RKO (cell line): ENCODE measurements at places on chromosomes 5 and 9.
A peak's percentile ranks its signal among the peaks of the same experiment; 100 is the strongest.

DNA sequence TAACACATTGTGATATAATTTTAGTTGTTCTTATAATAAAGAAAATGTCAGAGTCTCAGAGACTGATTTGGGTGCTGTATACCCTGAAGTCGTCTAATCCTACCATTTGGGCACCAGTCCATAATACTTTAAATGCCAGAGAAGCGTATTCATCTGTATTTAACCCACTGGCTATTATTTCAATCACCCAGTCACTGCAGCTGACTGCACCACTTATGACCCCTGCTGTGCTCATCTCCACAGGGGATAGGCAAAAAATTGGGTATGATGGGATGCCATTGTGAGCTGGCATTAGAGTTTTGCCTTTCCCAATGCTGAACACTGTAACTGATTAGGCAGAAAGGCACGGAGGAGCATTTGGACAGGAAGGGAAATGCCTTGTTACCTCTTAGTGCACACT is 599.7 kb downstream of the CAAP1 start:
- DNase-seq: peak; percentile 18

- no peak for DNase-seq
Measured at GRCh38 chr9:77911928-77912327, 119.7 kb downstream of the GNAQ start.

DNA sequence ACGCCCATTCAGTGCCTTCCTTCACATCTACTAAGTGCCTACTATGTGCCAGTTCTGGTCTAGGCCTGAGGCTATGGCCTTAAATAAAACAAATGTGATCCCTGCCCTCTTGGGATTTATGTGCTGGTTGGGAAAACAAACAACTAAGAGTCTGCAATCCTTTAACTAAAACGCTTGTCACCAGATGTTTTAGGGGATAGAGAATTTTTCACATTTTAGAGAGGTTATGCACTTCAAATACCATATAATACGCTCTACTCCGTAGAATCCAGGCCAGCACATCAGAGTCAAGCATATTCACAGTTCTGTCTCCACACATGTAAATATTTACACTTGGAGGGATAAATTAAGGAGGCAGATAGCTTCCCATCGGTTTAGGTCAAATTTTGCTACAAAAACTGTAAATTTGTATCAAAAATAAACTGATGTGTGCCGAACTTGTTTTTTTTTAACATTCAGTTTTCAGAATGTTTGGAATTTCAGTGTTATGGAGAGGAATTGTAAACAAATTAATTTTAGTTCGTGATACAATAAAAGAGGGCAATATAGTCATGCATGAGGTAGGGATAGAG is 22.0 kb upstream of the ADRA1B start:
- DNase-seq: no peak

GRCh38 chr9:107760469-107761242 is 271.1 kb upstream of the KLF4 start:
- no peak for DNase-seq

DNA sequence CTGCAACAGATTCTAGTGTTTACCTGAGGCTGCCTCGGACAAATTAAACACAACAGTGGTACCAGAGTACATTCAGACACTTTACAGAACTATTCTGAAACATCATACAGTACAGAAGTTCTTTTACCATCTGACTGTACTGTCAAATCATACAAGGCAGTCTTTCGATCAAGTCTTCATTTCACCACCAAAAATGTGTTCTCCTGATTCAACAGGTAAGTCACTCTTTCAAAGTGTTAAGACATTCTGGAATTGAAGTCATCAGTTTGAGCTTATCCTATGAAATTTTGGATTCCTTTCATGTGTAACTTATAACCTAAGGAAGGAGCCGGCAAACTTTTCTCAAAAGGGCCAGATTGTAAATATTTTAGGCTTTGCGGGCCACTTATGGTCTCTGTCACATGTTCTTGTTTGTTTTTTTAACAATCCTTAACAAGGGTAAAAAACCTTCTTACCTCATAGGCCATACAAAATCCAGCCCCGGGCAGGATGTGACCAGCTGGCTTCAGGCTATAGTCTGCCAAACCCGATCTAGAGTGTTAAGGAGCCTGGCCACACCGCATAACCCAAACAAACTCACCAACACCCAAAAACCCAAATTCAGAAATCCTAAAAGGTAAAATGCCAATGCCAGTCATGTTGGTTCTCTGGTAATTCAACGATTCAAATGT is 151.6 kb downstream of the DENND1A start:
- DNase-seq: no peak

GRCh38 chr5:169808118-169808581 is 171.1 kb downstream of the DOCK2 start:
- DNase-seq: no peak

DNA sequence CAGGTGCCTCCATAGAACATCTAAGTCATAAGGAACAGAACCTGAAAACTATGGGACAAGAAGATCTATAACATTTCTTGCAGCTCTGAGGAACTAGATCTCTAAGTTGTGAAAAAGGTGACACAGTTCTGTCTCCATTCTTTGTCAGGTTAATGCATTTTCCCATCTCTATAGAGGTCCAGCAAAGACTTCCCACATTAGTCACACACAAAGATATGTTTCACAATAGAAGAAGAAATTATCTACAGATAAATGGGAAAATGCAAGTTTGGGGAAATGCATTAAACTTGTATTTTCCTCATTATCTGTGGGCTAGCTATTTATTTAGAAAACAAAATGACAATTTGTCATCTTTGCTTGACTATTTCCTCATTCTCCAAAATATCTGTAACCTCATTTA is 458.6 kb upstream of the PAPPA start:
- DNase-seq: no peak

- DNase-seq: no peak
Measured at GRCh38 chr5:137580030-137580429, 80.9 kb upstream of the SPOCK1 start.

GRCh38 chr9:27329291-27329690 is 32.3 kb upstream of the EQTN start:
- no peak for DNase-seq

- DNase-seq: no peak
Measured at GRCh38 chr9:136511670-136512592, 29.1 kb upstream of the SEC16A start.

DNA sequence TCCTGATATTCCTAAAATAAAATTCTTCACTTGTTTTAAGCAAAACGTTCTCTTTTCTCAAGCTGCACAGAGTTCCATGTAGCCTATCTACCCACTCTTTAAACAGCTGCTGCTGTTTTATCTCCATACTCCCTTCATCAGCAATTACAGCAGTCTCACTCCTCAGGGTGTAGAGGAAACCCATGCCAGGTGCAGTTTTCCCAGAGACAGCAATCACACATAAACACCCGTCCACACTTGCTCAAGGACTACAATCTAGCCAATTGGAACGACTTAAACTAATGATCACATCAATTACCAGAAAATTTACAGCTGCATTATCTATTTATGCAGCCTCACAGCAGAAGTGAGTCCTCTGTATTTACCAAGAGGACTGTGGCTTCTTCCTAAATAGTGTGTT is 141.7 kb downstream of the HTR1A start:
- no peak for DNase-seq

GRCh38 chr9:71662082-71662481 is 106.2 kb downstream of the CEMIP2 start:
- DNase-seq: no peak

DNA sequence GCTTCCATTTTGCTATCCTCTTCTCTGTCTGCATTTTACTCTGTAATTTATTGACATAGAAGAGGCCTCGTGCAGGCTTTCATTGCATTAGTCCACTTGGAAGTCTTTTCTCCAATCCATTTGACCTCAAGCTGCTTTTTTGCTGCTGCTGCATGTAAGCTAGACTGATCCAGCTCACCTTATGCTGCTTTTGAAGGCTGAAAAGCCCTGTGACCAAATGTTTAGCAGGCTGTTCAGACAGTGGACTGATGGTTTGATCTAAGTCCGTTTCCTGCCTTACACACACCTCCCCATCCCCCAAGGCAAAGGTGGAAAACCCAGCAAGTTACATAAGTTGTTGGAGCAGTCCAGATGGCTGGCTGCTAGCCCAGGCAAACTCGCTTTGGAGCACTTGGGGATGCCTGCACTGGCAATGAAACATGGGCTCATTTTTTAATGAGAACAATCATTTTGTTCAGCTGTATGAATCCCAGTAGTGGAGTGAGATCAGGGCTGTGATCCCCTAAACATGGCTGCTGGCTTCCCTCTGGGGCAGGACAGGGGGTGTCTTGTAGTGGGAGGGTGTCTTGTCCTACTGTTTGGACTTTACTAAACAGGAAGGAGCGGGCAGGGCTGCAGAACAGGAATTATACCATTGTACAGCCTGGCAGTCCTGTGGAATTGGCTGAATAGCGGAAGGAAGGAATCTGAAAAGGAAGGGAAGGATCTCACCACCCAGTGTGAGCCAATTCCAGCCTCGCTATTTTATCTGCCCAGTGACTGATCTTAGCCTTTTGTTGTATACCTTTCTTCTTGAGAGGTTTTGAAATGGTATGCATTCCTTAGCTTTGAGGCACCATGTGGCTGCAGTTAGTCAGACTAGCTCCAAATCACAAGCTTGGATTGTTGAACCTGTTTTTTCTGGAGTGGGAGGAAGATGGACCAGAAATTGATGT is 212.0 kb downstream of the ARHGAP26 start:
- DNase-seq: no peak

- DNase-seq: no peak
Measured at GRCh38 chr5:157033071-157033583, 25.8 kb downstream of the HAVCR1 start.

GRCh38 chr5:77869116-77869798 is 93.1 kb upstream of the TBCA start:
- DNase-seq: no peak

DNA sequence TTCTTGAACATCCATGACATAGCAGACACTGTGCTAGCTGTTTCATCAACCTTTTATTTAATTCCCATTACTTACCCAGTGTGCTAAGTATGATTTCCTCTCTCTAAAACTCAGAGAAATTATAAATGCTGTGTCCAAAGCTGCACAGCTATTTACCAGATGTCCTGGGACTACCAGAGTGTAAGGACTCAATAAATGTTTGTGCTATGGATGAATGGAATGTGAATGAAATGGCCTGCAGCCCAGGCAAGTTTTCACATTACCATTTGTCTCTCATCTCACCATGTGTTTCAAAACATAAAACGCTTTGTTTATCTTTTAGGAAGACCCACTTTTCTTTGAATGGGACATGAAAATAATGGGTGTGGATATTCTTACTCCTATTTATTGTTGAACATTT is 96.2 kb downstream of the ARHGEF28 start:
- DNase-seq: no peak

- peak; percentile 78 for DNase-seq
Measured at GRCh38 chr5:13359344-13359743, 585.1 kb downstream of the DNAH5 start.

- no peak for DNase-seq
Measured at GRCh38 chr9:87093777-87094176, 146.5 kb upstream of the GAS1 start.

GRCh38 chr9:98652302-98652701 is 56.4 kb downstream of the GABBR2 start:
- DNase-seq: no peak

- DNase-seq: no peak
Measured at GRCh38 chr5:45677524-45677923, 18.7 kb downstream of the HCN1 start.

DNA sequence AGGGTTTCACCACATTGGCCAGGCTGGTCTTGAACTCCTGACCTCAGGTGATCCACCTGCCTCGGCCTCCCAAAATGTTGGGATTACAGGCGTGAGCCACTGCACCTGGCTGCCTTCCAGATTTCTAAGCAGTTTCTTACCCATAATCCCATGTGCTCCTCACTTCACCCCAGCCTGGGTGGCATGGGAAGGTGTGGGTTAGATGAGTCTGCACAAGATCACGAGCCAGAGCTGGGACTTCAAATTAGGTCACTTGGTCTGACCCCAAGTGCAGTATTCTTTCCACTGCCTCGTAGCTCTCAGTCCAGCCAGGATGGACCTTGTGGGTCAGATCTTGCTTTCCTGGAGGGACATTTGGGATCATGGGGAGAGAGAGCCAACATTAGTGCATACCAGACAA is 37.5 kb upstream of the STRBP start:
- no peak for DNase-seq

DNA sequence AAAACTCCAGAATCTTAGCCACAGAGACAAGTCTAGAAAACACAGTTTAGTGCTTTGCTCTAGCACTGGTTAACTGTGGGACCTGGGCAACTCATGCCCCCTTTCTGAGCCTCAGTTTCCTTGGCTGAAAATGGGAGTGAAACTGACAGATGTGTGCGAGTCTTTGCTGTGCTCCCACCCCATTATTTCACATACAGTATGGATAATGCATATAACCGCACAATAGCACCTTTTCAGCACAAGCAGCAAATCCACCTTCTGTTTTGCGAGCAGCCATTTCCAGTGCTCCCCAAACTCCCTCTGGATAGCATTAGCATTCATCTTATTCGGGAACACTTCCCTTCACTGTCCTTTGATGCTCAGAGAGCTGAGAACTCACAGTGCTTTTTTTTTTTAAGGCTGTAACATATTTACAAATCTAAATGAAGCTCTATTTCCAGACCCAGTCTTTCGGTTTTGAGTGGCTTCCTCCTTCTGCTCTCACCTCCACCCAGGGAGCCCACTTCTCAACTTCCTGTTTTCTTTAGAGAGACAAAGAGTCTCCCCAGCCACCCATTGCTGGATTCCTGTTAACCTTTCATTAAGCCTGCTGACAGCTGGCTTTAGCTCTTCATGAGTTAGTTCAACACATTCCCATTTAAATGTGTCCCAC is 49.2 kb downstream of the TIMD4 start:
- DNase-seq: no peak

- no peak for DNase-seq
Measured at GRCh38 chr5:31100047-31100575, 93.4 kb upstream of the CDH6 start.

DNA sequence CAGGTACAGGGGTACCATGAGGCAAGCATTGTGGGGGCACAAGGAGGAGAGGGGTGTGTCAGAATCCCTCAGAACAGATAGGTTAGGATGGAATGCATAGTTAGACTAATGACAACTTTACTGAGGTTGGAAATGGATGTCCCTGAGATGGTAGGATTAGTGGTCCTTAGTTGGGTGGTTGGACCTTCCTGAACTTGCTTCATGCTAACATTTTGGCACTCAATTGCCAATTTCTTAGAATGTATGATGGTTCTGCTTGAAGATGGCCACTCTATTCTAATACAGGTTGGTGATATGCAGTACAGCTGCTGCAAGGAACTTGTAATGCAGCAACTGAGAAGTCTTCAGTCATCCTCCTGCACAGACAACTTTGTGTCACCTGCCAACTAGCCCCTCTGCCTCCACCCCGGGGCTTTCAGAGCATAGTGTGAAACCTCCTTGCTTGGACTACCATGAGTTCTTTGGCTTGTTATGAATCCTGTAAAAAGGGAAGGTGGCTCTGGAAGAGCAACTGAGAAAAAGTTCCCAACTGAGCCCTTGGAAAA is 5.4 kb downstream of the CCNI2 start:
- no peak for DNase-seq

DNA sequence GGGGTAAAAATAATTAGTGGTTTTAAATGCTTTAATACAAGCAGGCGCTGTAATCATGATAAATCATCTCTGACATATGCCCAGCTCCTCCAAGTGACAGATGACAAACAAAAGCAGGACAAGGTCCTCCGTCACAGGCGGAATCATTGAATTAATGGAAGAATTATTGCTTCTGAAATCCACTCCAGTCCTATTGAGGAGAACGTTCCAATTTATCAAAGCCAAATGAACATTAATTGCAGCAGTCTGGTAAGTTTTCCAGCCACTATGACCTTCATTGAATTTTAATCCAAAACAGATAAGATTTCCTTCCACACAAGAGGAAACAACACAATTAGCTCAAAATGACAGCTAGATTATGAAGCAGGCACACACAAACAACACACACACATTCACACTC is 136.8 kb downstream of the ASTN2 start:
- DNase-seq: no peak
